ENCODE measurements at places on chromosomes 7 and 10.

GRCh38 chr10:114022766-114023597 is 20.7 kb upstream of the ADRB1 start:
- DNase-seq, result no peak

GRCh38 chr7:140611641-140612040 is 29.0 kb downstream of the DENND2A start:
- no peak for DNase-seq

DNA sequence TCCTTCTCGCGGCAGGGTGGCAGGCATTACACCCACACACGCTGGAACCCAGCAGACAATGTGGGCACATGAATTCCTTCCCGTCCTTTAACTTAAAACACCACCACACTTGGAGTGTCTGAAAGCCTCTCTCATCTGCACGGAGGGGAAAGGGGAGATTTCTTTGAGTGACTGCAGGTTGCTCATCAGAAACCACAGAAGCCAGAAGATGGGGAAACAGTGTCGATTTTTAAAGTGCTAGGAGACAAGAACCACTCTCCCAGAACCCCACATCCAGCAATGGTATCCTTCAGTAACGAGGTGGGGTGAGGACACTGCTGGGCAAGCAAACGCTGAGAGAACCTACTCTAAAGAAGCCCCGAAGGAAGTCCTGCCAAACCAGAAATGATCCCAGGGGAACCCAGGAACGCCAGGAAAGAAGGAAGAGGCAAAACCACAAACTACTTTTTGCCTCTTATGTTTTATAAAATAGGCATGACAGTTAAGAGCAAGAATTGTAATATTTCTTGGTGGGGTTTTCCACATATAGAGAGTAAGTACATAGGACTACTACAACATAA is 254.3 kb downstream of the ELFN1 start:
- DNase-seq, result peak; percentile 64

DNA sequence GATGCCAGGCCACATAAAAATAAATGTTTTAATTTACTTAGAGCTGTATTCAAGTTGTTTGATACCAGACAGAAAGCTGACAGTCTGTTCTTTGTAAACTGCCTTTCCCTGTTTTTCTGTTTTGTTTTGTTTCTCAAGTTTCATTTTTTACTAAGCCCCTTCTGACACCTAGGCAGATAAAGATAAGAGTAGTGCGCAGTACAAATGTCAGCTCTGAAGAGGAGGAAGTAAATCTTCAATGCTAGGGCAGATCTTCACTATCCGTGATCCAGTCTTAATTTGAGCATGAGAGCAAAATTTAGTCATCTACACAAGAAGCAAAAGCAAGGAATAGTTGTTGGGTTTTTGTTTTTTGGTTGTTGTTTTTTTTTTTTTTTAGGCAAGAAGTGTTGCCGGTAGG is 27.3 kb downstream of the MTURN start:
- no peak for DNase-seq

All from suppressor macrophage treated with lipopolysaccharide for 1 hour (primary cell).